ENCODE measurements at places on chromosomes 12 and 14.
A peak's percentile ranks its signal among the peaks of the same experiment; 100 is the strongest.

GRCh38 chr14:48936849-48937248 is 649.3 kb downstream of the RPS29 start:
- DNase-seq = no peak

DNA sequence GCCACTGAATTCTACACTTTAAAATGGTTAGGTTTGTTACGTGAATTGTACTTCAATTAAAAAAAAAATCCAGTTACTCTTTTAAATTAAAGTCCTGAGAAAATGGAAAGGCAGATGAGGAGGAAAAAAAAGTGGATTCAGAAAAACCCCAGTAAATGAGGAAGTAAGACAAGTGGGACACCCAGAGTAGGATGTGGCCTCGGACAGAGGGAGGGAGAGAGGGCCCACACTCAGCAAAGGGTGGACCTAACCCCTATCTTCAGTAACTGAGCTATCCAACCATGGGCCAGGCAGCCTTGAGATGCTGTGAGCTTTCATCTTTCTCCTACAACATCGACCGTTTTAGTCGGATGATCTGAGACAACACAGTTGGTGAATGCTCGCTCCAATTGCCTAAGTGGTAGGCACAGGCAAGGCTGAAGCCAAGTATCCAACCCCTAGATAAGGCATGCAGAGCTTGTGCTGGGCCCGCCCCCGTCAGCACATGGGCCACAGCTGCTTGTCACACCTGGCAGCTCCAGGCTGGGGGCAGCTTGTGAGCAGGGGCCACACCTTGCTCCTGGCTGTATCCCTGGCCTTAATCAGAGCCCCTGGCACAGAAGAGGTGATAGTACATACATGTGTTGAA is 142.1 kb downstream of the TTC7B start:
- no peak for DNase-seq

GRCh38 chr14:73381380-73382013 is 76.8 kb downstream of the NUMB start:
- no peak for DNase-seq

DNA sequence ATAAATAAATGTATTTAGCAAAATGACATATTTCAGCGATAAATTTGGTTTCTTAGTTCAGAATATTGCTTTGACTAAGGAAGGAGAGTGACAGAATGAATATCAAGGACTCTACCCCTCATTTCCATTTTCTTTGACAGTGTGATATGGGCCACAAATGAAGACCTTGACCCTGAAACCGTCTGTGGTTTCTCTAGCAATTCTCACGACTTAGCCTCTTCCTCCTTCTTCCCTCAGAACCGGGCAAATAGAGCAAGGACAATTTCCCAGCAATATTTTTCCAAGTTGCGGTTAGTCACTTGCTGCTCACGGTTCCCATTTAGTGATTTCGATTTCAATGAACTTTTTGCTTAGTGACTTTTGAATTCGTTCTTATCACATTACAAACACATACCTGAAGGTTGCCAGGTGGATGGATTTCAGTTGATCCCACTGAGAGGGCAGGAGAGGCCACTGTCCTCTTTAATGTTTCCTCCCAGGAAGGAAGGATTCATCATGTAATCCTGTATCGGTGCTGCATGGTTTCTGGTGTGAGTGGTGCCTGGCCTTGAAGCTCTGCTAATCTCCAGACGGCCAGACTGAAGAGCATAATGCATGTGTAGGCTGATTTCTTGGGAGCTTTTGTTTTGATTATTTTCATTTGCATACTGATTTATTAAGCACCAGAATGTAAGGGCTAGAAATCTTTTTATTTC is 77.6 kb downstream of the CHST11 start:
- DNase-seq = no peak

- no peak for DNase-seq
Measured at GRCh38 chr14:22502551-22502950, 86.5 kb downstream of the DAD1 start.

- DNase-seq = no peak
Measured at GRCh38 chr14:102907980-102908730, 14.3 kb upstream of the AMN start.

GRCh38 chr14:93050761-93051160 is 65.0 kb downstream of the ITPK1 start:
- DNase-seq = no peak

DNA sequence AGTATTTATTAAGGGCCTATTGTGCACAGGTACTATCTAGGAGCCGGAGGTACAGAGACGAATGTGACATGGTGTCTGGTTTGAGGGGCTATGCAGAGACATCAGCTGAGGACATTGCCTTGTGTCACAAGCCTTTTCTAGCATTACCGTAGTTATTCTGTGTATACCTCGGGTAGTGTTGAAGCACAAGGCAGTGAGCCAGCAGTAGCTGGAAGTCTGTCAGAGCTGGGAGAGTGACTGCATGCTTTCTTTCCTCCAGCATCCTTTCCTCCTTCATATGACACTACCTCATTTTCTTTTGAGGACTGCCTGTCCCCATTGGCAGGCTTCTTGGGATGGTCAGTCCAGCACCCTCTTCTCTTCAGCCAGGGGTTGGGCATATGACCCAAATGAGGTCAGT is 77.0 kb downstream of the POLR3B start:
- DNase-seq = no peak

GRCh38 chr12:63090716-63091115 is 60.3 kb downstream of the AVPR1A start:
- DNase-seq = no peak

- DNase-seq = no peak
Measured at GRCh38 chr14:67487937-67488893, at the start of gene TMEM229B. TSS of gene TMEM229B (minus strand) at chr14:67488721. CDS start at chr14:67473923, 14,798 bp downstream.

DNA sequence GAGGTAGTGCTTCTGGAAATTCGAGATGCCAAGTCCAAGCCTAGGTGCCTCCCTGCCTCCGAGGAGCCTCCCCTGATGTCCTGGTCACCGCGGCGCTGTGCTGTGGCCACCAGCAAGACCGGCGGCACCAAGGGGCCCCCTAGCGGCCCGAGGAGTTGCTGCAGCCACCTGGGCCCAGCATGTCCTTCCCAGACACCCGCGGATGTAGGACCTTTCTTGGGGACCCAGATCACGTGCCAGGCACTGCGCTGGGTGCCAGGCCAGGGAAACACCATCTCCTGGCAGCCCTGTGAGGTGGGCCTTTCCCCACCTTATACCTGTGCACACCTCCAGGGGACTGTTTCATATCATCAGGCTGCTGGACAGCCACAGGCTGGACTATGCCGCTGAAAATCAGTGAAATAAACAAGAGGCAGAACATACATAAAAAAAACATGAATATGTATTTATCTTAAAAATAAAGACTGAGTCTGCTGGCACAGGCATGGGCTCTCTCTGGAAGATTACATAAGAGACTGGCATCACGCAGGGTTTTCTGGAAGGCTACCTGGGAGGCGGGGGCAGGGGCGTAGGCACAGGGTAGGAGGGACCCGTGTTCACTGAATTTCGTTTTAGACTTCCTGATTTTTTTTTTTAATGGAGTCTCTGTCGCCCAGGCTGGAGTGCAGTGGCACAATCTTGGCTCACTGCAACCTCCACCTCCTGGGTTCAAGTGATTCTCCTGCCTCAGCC is 15.9 kb upstream of the HHIPL1 start:
- peak; percentile 65 for DNase-seq

DNA sequence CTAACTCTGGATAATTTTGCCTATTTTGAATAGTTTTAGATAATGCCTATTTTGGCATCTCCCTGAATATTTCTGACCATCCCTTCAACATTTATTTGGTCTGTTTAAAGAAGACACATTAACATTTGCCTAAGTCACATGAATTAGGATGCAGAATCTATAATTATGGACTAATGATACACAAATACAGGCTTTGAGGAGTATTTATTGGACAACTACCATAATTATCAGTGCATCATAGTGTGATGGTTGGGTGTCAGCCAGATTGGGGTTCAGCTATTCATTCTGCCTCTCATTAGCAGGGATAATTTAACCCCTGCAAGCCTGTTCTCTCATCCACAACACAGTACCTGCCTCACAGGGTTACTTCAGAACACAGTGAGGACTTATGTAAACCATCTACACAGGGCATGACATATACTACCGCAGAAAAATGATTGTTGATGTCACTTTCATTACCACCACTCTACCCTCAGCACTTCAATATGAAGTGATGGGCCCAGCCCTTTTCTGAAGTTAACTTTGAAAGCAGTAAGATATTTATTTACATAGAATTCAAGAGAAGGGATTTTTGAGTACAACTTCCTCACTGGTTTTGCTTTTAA is 14.4 kb downstream of the PRKCH start:
- no peak for DNase-seq

GRCh38 chr14:56808383-56809269 is 1.7 kb downstream of the OTX2 start:
- DNase-seq = peak; percentile 42

- no peak for DNase-seq
Measured at GRCh38 chr12:133220521-133220920, 15.2 kb downstream of the ANHX start.

DNA sequence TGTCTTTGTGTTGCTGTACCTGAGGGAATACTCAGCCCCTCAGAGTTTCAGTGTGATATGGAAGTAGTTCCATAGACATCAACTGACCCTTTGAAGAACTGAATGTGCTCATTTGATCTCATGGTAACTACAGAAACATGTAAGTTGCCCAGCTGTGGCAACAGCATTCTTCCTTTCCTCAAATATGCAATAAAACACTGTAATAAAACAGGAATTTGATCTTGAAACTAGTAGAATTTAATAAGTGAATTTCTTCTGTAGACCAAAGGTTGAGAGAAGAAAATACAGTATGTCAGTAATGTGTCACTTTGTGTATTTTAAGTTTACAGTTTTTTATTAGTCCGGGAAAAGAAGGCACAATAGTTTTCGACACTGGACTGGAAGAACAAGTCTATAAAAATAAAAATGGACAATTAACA is 31.9 kb downstream of the KCTD10 start:
- no peak for DNase-seq

GRCh38 chr12:69671597-69671996 is 27.5 kb downstream of the BEST3 start:
- no peak for DNase-seq

DNA sequence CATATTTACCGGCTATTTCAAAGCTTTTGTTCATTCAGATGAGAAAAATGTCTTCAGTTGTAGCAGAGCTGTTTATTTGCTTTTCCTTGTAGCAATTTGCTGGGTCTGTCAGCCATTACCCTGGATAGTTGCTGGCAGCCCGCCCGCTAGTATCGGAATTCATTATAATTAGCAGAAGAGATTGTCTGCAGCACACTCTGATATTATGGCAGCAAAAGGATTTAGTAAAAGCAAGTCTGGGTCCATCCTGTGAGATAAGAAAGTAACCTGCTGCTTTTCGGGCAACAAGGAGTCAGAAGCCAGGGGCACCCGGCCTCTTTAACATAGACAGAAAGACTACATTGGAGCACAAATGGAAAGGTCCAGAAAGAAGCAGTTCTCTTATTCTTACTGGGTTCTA is 6.1 kb upstream of the SLC35E3 start:
- DNase-seq = no peak

DNA sequence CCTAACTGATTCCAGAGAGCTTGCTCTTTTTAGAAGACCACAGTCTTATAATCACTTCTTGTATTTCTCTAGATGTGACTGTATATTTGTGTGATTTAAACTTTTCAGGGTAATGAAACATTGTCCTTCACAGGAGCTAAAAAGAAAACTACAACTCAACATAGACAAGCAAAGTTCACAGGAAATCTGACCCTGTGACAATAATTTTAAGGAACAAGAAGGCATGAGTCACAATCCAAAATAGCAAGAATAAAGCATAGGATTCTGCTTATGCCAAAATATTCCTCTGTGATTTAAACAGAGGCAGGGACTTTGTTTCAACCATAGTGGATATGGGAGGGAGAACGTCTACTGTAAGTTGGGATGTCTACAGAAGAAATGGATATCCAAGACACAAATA is 44.3 kb downstream of the GPR65 start:
- no peak for DNase-seq
